ENCODE measurements at places on chromosomes 4 and X.

DNA sequence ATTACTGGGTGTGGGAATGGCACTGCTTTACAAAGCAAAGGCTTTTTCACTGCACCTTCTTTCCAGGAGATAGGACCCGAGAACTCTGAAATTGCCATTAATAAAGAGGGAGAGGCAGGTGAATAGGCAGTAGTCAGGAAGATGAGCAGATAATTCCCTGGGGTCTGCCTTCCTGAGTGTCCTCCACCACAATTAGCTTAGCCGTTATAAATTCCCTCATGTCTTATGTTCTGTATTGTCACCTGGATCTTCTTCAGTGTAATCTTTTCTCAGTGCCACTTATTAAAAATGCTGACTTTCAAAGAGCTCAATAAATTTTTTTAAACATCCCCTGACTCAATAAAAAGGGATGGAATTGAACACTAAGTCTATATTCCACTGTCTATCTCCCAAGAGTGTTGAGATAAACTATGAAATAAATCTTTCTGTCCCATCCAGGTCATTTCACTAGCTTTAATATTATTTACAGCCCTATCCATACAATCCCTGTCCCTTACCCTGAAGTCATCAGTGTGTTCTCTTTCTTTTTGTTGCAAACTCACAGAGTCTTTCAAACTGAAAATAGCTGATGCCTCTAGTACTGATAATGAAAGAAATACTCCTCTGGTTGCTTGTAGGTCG is 272.2 kb upstream of the NRK start:
- no peak for DNase-seq

- DNase-seq: no peak
These were observed 143.2 kb downstream of the LHFPL1 start for GRCh38 chrX:112536544-112536943.

GRCh38 chr4:40412388-40412787 is 77.3 kb downstream of the CHRNA9 start:
- DNase-seq: no peak

GRCh38 chr4:110998320-110998719 is 375.4 kb upstream of the PITX2 start:
- no peak for DNase-seq

DNA sequence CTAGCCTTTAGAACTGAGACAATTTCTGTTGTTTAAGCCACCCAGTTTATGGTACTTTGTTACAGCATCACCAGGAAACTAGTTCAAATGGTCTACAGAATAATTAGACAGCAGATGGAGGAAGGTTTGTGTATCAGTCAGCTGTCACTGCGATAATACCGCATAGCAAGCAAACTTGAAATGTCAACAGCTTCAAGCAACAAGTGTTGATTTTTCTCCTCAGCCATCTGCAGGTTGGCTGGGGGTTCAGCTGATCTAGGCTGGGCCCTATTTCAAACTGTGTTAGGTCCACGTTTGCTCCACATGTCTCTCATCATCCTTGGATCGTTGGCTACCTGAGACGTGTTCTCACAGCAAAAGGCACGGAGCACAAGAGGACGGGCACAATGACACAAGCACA is 19.2 kb upstream of the PHEX start:
- no peak for DNase-seq

- DNase-seq: no peak
These were observed 1851.2 kb upstream of the ADGRL3 start for GRCh38 chr4:59348949-59349348.

- DNase-seq: no peak
These were observed 4.0 kb downstream of the LDB2 start for GRCh38 chr4:16894406-16894805.

DNA sequence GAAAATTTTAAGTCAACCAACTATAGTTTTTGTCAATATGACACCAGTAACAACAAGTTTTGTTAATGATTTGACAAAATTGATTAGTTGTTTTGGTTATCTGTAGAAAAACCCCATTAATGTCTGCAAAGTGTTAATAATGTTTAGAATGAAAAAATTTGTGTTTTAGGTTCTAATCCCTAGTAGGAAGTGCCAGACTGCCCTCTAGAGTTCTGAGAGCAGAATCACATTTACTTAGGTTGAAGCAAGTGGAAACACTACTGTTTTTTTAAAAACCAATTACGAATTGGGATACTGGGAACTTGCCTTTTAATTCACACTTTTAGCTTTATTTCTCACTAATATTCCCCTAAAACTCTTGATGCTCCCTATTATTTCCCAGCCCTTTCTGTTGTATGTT is 101.1 kb upstream of the CYLC1 start:
- no peak for DNase-seq

All from stimulated activated CD8-positive, alpha-beta memory T cell treated with anti-CD3 and anti-CD28 coated beads, Interleukin-4, amount 100 ng/mL, for 24 hours (primary cell).